Stimulated activated naive CD4-positive, alpha-beta T cell treated with Interleukin-2 at 50 U/mL for 16 hours (primary cell): ENCODE measurements at places on chromosomes 7 and 10.

DNA sequence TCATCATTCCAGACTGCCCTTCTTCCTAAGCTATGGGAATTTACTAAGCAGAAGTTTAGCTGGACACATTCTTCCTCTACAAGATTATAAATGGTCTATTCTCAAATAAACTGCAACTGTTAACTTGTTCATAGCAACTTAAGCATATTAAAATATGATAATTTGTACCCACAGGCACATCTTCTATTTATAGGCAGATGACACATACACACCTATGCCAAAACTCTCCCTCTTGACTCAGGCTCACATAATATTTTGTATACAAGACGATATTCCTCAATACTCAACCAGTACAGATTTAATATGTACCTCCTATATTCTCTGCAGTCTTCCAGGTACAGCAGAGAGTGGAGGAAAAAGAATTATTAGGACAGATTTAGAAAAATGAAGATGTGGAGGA, 232.7 kb upstream of the KIAA1217 start:
- no peak for DNase-seq

- DNase-seq, result no peak
These were observed 86.6 kb downstream of the STRA8 start for GRCh38 chr7:135320268-135320667.

- DNase-seq, result no peak
These were observed 15.9 kb downstream of the ADAM12 start for GRCh38 chr10:126372396-126372795.

- DNase-seq, result no peak
These were observed 32.1 kb upstream of the EGFR start for GRCh38 chr7:54986716-54987115.
